ENCODE measurements at places on chromosomes 6 and 20. TPM values are rescaled to one million over a fixed set of nuclear protein-coding genes. Genes with fewer than 3 reads are reported as not detected.

GRCh38 chr6:14061643-14062042, 55.9 kb upstream of the CD83 start:
- DNase-seq: no peak

- DNase-seq: no peak
Observed at GRCh38 chr6:23633996-23634395, 492.0 kb upstream of the NRSN1 start.

DNA sequence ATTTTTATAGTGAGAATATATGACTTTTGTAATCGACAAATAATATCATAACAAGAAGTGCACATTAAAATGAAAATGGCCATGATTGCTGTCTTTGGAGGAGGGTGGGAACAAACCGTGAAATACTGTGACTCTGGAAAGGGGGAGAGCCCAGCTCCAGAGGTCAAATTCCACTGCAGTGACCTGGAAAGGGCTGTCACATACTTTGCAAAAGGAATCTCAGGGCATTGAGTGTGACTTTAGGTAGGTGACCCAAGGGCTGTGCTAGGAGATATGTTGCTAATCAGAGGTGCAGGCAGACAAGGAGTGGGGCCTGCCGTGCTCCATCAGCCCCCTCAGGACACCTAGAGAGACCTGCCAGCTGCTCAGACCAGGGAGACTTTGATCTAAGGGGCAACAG, 28.1 kb upstream of the BMP7 start:
- DNase-seq: no peak

NOX3 gene
- total RNA-seq: not detected

- DNase-seq: no peak
Observed at GRCh38 chr6:103819509-103819908, 1040.2 kb downstream of the HACE1 start.

DNA sequence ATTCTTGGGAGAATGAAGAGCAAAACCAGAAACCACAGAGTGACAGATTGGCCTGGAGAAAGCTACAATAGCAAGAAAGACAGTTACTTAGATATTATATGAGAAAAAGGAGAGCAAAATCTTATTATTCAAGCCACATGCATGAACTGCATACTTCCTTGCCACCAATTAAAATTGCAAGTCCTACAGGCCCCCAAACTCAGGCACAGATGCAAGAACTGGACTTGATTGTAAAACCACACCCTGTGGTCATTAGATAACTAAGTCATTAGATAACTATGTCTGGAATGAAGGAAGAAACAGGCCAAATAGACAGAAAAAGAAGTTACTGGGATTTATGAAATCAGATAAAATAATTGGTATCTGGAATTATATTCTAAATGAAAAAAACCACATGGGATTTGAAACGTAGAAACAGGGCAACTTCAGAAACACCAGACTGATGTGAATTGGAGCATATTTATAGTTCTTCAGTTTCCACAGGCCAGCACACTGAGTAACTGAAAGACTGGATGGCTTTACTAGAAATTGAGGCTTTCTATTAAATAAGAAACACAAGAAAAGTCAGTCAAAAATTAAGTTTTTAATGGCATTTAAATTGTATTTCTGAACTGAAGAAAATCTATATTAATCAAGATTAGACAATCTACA, 49.4 kb upstream of the CARMIL1 start:
- DNase-seq: no peak

- DNase-seq: no peak
Observed at GRCh38 chr20:64080013-64080812, at the start of gene OPRL1. Gene OPRL1, plus strand, starts transcription at chr20:64080082. Its CDS starts 12,639 bp downstream, at chr20:64092721.

DNA sequence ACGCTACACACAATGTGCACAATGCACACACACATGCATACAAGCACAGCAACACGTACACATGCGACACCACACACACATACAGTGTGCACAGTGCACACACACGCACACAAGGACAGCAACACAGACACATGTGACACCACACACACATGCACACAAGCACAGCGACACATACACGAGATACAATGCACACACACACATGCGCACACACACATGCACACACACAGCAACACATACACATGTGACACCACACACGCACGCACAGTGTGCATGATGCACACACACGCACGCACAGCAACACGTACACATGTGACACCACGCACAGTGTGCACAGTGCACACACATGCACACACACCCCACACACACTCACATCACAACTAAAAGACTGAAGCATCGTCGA, 327.3 kb downstream of the THBS2 start:
- no peak for DNase-seq
